Hindlimb muscle (tissue), 1 donor: ENCODE measurements at places on chromosomes 4 and X. TPM values are rescaled to one million over a fixed set of nuclear protein-coding genes. Genes with fewer than 3 reads are reported as not detected.

DNA sequence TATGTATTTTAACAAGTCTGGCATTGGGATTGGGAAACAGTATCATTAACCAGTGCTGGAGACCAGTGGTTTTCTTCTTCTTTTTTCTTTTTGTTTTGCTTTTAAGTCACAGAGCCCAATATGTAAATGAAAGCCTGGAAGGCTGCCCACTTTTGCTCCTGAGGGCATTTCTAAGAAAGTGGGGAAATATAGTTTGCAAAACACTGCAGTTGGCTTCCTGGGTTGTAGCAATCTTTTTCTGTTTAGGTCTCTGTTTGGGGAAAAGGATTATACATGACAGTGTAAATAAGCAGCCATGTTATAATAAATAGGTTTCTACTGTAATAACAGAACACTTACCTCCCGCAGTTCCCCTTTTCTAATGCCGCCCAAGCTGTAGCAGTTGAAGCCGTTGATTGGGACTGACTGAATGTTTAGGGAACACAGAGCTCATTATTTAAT, 105.5 kb downstream of the TMEM164 start:
- no peak for DNase-seq

- no peak for DNase-seq
Measured at GRCh38 chrX:119094819-119095218, 22.0 kb downstream of the CT47C1 start.

DNA sequence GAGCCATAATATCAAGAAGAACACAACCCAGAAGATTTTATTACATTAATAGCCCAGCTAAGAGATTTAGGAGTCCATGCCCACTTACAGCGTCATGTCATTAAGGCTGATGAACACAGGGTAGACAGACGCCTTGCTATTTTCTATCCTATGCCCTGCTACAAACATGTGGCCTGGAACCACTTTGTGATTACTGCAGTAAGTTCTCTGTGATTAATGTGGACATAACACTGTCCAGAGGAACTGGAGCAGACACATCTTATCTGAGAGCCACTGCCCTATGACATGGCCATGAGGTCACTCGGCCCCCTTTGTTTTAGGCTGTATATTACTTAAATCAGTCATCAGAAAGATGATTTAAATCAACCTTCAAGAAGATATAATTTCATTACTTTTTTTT, 211.7 kb downstream of the MAML3 start:
- no peak for DNase-seq

DNA sequence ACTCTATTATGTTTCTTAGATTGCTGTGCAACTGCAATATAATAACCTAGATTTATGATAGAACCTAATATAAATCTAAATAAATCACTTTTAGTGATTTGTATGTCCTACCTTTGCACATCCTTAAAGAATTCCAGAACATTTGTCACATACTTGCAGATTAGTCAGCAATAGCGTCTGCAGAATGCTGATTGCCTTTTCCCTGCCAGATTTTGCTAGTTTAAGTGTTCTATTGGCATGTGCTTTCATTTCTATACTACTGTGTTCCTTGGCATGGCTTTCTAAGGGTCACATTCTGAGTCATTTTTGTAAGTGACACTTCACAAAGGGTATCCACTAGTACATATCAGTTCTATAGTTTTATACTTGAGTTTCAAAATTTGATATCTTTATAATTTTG, 303.1 kb upstream of the GIMD1 start:
- no peak for DNase-seq

DNA sequence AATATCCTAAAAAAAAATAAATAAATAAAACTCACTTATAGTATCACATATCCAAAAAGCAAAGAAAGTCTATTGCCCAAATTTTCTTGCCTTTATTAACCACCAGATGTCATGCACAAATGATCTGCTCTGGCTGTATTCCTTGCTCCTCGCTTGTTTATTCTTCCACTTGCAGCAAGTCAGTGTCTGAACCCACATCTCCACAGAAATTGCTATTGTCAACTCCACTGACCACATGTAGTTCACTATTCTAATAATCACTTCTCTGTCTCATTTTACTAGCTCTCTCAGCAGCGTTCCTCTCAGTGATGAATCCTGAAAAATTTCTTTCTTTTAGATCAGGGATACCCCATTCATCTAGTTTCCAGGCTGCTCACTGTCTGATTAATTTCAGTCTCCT, 29.3 kb upstream of the CXXC4 start:
- no peak for DNase-seq

DNA sequence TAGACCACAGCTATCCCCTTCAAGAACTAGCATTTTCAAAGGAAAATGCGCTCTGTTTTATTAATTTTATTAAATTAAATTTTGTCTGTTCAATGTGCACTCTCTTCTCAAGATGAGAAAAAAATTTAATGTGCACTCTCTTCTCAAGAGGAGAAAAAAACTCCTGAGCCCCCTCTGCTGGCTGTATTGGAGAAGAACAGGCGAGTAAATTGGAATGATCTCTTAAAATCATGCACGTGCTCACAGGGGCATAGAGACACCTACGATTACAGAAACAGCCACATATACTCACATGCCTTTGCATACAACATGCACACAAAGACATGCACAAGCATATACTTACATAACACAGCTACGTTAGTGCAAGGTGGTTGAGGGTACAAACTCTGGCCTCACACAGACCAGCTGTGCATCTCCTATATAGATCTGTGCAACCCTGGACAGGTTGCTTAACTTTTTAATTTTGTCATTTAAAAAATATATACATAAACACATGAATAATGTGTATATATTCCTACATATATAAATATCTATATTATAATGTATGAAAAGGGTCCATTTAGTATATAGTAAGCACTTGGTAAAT, 176.2 kb upstream of the CXorf66 start:
- peak; percentile 8 for DNase-seq

- DNase-seq, result no peak
Measured at GRCh38 chr4:54842656-54843055, 184.9 kb downstream of the KIT start.

GRCh38 chr4:40395908-40396793, 61.0 kb downstream of the CHRNA9 start:
- DNase-seq, result peak; percentile 6

DNA sequence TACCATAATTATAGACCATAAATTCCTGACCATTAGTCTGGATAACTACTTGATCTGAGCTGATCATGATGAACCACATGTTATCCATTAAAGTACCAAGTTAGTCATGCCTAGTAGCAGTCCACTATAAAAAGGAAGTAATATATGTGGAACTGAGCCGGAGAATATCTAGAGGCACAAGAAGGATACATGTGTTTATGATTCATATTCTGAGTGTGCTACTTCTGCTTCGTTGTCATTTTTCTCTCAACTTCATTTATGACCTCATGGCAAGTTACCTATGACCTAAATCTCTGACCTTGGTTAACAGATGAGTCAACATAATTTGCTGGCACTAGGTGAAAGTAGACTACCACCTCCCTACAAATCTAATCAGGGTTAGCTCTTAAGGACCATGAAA, 56.5 kb upstream of the ANKRD17 start:
- no peak for DNase-seq

GRCh38 chr4:146183209-146183608, 7.7 kb downstream of the LSM6 start:
- DNase-seq, result no peak

The TMPRSS11E gene
- polyA plus RNA-seq, result not detected

The SPON2 gene
- 48.0 TPM for polyA plus RNA-seq
